ENCODE measurements at places on chromosomes 6 and 20. TPM values are rescaled to one million over a fixed set of nuclear protein-coding genes. Genes with fewer than 3 reads are reported as not detected.
A peak's percentile ranks its signal among the peaks of the same experiment; 100 is the strongest.

LY6G5C gene
- 1.3 TPM for total RNA-seq

ZNF334 gene
- 0.40 TPM for total RNA-seq

RSPO3 gene
- 0.67 TPM for total RNA-seq

PNPLA1 gene
- not detected for total RNA-seq

ADGB gene
- not detected for total RNA-seq

CST5 gene
- total RNA-seq = not detected

TPBG gene
- total RNA-seq = 1.9 TPM

CRIP3 gene
- total RNA-seq = 4.1 TPM

HBS1L gene
- 89.0 TPM for total RNA-seq

- no peak for DNase-seq
Observed at GRCh38 chr6:157832250-157832967, 9.4 kb downstream of the SNX9 start.

DNA sequence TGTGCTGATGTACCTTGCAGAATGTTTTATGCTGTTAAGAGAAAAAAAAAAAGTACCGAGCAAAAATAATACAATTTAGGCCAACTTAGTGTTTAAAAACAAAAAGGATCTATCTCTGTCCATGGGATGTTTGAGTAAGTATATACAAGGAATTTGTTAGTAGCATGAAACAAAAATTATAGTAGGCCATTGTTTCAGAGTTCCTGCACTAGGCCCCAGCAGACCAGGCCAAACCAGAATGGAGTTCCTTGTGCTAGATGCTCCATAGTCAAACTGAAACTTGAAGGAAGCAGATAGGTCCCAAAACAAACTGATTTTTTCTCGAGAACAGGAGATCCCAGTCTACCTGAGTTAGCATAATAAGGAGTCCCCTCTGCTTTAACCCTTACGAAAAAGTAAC lies 72.5 kb downstream of the SNX9 start:
- no peak for DNase-seq

DNA sequence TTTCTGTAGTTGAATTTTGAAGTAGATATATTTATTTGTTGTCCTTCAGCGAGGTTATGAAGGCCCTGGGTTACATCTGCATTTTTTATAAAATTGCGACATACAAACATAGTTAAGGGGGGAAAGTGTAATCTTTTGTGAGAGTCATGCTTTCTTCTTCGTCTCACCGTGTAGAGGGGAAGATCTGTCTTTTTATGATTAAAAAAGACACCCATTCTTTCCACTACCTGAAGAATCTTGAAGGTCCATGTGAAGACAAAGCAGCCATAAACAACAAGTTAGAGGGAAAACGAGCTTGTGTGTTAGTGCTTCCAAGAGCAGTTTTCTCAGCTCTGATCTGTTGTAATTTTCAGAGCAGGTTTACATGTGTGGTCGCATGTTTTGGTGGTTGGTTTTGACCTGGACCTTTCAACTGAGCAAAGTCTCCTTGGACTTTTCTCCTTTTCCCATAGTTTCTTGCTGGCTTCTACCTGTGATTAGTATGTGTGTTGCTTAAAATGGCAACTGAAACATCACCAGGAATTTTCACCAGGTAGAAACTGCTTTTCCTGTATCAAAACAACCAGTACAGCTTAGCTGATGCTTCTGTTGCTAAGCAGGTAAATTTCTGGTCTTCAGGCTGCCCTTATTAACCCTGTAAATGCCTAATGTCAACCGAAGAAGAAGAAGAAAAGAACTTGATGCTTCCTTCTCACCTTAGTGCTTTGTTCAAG lies 37.3 kb downstream of the RREB1 start:
- no peak for DNase-seq

- DNase-seq = no peak
Observed at GRCh38 chr6:125733516-125734300, 15.7 kb upstream of the HEY2 start.

DNA sequence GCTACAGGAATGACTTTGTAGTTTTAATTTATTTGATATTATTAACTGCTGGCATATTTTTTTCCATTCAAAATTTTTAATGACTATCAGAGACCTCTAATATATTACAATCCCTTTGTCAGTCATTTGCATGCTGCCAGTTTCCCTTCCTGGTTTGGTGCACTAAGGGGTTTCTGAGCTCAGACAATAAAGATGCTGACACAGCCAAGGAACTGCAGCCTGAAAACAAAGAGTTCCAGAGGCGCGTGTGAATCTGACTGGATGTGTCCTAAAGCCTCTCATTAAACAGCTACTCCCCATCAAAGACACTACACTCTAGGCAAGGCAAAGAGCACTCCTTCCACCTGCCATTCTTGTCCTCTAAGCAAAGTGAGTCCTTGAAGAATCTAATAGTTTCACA lies 116.8 kb upstream of the DST start:
- DNase-seq = no peak

DNA sequence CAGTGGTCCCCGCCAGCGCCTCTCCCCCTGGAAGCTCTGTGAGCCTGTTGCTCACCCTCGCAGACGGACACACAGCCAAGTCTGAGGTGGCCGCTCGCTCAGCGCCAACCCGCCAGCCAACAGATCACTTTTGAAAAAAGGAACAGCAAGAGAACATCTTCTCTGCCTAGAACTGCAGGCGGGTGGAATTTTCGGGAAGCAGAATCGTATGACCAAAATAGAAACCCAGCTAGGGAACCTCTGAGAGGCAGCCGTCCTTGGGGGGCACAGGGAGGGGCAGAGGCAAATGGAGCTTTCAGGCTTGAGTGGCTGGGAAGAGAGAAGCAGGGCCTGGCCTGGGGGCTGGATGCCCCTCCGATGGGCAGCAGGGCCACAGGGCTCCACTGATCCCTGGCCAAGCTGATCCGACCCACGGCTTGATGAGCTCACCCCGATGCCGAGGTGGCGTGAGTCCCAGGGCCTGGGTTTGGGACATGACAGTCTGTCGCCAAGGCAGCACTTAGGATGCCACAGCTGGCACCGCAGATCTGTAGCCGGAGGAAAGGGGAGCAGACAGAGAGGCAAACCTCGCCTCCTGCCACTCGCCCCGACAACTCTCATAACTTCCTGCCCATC lies 9.8 kb downstream of the NFATC2 start:
- peak; percentile 72 for DNase-seq

DNA sequence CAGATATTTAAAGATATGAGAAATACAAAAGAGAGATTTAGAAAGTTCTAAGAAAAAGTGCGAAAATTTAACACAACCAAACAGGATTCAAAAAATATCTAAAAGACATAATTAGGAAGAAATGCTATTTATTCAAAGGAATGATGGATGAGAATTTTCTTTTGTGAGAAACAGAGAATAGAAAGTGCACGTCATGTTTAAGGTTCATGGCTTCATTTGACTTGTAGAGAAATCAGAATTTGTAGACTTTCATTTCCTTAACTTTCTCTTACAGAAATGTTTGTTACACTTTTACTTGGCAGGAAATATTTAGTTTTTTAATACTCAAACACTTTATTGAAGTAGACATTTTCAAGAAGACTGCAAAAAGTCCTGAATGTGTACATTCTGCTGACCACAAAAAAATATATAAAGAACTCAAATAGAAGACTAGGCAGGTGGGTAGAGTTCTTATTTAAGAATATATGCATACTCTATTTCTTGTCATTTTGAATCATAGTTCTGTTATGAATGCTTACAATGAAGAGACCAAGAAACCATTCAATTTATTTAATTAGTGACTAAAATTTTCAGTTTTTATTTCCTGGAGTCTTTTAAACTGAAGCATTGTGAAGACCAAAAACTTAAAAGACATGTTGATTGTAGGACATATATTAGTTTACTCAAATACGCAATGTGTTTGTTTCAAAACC lies 710.5 kb upstream of the HS3ST5 start:
- no peak for DNase-seq

DNA sequence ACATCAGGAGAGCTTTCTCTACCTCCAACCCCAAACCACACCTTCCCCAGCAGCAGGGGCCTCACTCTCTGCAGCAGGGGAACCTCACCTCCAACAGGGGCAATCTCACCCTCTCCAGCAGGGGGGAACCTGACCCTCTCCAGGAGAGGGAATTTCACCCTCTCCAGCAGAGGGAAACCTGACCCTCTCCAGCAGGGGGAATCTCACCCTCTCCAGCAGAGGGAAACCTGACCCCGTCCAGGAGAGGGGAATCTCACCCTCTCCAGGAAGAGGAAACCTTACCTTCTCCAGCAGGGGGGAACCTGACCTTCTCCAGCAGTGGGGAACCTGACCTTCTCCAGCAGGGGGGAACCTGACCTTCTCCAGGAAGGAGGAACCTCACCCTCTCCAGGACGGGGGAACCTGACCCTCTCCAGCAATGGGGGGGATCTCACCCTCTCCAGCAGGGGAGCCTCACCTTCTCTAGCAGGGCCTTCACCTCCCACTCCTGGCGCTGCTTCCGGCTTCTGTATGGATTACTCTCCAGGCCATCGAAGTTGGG lies 3.1 kb downstream of the B3GALT4 start:
- DNase-seq = no peak

DNA sequence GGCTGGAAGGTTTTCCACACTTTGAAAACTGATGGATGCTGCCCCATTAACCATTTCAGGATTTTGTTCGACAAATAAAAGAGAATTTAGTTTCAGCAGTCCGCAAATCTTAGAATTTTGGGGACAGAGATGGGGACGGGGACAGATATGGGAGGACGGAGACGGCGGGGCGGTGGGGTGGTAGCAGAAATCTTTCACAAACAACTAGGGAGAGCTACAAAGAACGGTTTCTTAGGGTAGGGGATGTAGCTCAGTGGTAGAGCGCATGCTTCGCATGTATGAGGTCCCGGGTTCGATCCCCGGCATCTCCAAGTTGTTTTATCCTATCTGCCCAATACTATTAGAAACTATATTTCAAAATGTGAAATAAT lies 15.1 kb downstream of the HMGN4 start:
- peak; percentile 79 for DNase-seq

GRCh38 chr6:130980310-130981032 lies 82.6 kb downstream of the EPB41L2 start:
- no peak for DNase-seq

DNA sequence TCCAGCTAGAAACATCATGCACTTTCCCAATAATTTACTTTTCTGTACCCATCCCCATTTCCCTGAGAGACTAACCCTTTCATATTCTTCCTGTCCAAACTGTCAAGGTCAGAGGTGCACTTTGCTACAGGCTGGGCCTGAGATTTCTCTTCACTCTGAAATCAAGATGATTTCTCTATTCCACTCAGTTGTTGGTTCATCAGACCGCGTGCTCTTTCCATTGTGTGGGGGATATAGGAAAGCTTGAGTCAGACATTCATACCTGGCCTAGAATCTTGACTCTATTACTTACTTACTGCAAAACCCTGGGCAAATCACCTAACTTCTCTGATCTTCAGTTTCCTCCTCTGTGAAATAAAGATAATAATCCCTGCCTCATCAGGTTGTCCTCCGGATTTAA lies 4.7 kb upstream of the ZDHHC14 start:
- DNase-seq = no peak

DNA sequence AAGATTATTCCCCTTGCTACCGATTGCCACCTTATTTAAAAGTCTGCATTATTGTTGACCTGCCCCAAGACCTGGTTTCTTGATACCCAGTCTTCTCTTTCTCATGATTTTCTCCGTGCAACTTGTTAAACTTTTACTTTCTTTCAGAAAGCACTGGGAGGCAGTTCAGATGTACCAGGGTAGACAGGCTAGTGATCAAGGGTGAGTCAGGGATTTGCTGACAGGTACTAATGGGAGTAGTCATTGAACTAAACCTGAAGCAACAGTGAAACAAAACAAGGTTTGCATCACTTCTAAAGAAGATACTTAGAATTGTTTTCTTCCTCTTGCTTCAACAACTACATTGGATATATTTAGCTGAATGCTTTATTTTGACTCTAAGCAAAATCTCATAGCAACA lies 124.4 kb downstream of the KCNQ5 start:
- DNase-seq = no peak

DNA sequence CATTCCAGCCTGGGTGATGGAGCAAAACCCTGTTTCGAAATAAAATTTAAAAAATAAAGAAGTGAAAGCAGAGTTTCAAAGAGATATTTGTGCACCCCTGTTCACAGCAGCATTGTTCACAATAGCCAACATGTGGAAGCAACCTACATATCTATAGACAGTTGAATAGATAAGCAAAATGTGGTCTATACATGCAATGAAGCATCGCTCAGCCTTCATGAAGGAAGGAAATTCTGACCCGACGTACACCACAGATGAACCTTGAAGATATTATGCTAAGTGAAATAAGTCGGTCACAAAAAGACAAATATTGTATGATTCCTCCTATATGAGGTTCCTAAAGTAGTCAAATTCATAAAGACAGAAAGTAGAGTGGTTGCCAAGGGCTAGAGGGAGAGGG lies 6.5 kb upstream of the NCOA6 start:
- DNase-seq = no peak

DNA sequence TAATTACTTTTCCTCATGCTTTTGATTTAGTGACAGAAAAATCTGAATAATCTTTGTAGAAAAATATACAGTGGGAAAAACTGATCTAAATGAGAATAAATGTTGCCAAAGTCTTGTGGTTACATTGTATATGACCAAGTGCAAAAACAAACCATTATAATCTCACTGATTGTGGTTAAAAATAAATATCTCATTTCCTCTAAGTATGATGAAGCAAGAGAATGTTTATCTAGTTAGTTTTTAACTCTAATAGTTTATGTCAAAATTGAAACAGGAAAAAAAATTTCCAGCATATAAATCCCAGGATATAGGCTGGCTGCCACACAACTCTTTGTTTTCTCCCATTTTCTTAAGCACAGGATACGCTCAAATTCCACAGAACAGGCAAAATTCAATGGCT lies 392.7 kb upstream of the ID4 start:
- DNase-seq = no peak

GRCh38 chr6:116564921-116565872 lies 6.1 kb upstream of the RWDD1 start:
- DNase-seq = peak; percentile 56

DNA sequence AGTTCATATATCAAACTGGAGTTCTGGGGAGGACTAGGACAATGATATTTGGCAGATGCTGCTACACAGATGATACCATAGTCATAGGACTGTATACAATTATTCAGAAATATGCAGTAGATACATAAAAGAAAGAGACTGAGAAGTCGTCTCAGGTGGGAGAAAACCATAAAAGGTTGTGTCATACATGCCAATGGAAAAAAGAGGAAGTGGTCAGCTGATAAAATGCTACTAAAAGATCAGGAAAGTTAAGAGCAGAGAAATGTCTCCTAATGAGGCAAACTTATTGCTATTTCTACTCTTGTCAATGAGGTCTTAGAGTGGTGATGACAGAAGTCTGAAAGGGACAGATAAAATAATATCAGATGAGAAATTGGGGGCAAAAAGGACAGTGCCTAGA lies 407.6 kb downstream of the COL12A1 start:
- no peak for DNase-seq

GRCh38 chr6:56864171-56864616 lies 90.7 kb upstream of the BEND6 start:
- DNase-seq = no peak

GRCh38 chr6:41157323-41157722 lies 3.2 kb upstream of the TREML1 start:
- DNase-seq = peak; percentile 47
